ENCODE measurements at places on chromosomes 7 and 10.

DNA sequence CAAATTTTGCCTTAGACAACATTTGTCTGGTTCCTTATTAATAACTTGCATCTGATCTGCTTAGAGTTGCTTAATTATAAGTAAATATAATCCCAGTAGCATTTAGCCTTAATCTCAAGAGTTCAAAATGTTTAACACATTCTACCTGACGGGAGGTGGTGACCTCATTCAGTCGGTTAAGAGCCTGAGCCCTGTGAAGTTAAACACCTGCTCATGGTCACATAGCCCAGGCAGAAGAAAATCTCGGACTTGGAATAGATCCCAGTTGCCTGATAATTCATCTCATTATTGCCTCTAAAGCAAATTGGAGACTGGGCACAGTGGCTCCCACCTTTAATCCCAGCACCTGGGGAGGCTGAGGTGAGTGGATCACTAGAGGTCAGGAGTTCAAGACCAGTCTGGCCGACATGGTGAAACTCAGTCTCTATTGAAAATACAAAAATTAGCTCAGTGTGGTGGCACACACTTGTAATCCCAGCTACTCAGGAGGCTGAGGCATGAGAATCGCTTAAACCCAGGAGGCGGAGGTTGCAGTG is 18.6 kb upstream of the ASCC1 start:
- DNase-seq: no peak

GRCh38 chr10:9792181-9792580 is 1225.5 kb upstream of the CELF2 start:
- no peak for DNase-seq

GRCh38 chr7:18573410-18574234 is 78.1 kb downstream of the HDAC9 start:
- no peak for DNase-seq

- no peak for DNase-seq
These were observed 835 bp upstream of the DGKI start for GRCh38 chr7:137847568-137848050.

DNA sequence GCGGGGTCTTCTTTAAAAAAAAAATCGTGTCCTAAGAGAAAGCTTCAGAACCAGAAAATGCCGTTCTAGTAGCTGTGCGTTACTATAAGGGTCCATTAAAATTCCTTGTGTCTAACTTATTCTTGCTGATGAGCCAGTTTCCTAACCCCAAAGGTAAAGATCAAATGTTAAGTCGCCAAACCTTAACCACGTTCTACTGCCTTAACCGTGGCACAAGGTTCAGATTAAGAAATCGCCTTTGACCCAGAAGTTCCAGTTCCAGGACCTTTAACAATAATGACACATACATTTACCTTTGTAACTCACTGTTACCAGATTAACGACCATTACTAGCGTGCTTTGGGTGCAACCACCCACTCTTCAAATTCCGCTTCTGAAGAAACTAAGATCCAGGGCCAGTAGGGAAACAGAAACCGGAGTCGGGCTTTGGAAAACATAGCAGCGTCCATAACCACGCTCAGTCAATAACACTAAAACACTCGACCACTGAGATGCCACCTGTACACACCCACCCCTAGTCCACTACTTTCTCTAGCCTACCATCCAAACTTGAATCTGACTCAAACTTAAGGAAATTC is 620 bp downstream of the BET1 start:
- DNase-seq: no peak
